ENCODE measurements at places on chromosomes 4 and X.

DNA sequence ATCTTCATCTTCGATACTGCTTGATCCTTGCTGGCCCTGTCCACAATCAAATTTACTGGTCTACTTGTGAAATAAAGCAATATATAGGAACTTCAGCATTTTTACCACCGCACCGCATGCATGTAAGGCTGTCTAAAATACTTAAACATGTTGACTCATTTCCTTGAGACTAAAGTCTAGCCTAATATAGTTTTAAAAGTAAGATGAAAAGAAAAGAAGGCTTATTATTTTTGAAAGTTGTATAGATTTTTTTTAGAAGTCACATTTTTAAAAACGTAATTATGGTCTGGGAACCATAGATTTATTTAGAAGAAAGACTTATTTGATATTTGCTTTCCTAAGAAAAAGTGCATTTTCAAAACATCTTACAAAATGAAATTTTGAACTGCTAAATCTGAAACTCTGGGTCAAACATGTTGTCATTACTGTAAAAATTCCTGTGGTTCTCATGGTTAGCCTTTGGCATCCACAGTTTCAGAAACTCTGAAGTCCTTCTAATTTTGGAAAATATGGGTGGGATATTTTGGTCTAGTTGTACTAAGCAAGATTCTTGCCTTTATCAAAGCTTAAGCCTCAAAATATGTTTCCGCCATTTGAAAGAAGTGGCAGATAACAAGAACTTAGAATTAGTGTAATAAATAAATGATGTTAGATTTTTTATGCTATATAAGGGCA, 423.5 kb upstream of the CTSO start:
- peak; percentile 70 for DNase-seq

DNA sequence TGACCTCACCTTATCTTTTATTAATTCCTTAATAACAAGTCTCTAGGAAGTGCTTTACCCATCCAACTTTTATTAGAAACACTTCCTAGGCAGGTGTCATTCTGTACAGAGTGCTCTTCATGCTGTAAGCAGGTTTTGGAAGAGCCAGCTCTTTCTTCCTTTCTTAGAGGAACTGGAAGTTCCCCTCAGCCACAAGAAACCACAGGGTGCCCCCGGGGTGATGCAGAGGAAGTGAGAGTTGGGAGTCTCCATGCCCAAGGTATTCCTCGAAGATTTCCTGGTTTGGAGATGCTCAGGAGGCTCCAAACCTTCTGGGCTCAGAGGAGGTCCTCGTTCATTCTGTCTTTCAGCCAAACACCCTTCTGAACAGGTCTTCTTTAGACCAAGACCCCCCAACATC, 83.8 kb downstream of the EGF start:
- no peak for DNase-seq

DNA sequence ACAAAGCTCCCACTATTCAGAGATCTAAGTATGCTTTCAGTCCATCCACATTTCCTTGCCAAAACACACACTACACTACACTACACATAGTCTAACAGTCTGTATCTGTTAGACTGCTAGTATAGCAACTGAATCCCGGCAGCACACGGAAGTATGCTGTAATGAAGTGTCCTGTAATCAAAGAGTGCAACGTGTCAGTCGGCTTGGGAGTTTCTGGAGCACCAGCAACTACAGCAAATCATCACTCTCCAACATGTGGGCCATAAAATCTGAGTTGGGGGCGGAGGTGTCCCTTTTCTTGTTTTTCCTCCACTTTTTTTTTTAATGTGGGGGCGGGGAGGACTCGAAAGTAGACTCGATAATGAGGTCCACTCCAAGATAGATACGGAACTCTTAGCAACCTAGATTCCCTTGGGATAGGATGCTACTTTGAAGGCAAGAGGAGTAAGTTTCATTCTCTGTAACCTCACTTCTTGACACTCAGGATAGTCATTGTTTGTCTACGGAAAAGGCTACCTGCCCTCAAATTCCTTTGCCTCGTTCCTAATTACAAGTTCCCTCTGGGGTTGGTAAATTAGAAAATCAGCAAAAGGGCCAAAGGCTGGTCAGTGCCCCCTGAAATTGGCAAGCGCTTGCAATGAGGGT, 722 bp downstream of the SLC10A7 start:
- peak; percentile 56 for DNase-seq

GRCh38 chrX:70254063-70254400, 6.0 kb downstream of the P2RY4 start:
- DNase-seq, result no peak

DNA sequence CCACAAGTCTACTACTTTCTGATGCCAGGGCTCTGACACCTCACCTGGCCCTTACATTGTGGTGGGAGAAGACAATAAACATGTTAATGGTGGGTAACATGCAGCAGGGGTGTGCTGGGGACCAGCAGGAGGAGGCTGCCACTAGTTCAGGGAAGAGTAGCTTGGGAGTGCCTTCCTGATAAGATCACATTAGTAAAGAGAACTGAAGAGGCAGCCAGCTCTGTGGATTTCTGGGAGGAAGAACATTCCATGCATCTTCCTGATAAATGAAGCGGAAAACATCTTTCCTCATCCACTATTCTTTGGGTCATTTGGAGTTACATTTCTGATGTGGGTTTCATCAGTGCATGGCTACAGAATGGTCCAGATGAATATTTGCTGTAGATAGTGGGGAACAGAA, 9.0 kb downstream of the RNF150 start:
- no peak for DNase-seq

DNA sequence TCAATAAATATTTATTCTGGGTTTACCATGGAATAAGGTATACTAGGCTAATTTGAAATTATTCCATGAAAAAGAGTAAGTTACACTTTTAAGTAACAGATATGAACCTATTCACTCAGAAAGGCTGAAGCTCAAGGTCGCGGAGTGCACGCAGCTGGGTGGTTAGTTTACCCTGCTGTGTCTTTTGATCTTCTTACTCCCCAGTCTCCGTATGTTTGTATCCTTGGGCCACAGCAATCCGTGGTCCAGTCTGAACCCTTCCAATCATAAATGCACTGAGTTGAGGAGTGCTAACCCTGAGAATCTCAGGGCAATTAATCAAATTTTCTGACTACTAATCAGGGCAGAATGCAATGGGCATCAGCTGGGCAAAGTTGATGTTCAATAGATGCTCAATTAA, 33.9 kb downstream of the RPS3A start:
- DNase-seq, result no peak

- DNase-seq, result no peak
Observed at GRCh38 chr4:78666830-78667258, 109.3 kb upstream of the BMP2K start.

DNA sequence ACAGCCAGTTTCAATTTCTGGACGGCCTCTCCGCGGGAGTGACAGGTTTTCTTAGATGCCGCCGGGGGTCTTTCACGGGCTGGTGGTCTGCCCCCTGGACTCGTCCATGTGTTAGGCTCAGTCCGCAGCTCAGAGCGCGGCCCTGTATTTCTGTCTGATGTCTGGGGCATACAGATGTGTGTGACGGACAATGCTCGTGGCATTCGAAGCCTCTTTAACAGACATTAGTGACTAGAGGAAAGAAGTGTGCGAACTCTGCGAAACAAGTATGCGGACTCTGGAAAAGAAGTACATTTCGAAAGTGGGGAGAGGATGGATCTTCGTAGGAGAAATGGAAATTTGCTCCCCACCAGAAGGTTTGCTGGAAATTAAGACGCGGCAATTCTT, 793 bp upstream of the DCUN1D4 start:
- peak; percentile 39 for DNase-seq

GRCh38 chr4:37324546-37324945, 80.0 kb downstream of the NWD2 start:
- no peak for DNase-seq

- DNase-seq, result no peak
Observed at GRCh38 chr4:128716338-128716737, 93.2 kb upstream of the JADE1 start.

- DNase-seq, result no peak
Observed at GRCh38 chr4:183348136-183348535, 25.9 kb upstream of the CLDN24 start.

DNA sequence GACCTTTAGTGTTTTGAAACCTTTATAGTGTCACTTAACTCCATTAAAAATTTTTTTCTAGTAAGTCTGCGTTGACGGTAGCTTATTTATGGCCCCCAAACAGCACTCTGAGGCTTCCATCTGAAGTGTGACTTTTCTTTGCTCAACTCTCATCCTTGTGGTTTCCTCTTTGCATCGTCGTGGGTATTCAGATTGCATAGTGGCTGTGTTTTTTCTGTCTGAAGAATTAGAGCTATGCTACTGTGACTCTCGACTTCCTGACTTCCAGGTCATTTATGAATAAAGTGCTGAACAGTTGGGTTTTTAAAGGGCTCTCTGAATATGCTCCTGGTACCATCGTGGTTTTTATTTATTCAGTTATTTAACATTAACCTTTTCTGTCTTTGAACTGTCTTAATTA, 44.9 kb downstream of the JADE1 start:
- DNase-seq, result peak; percentile 27

GRCh38 chr4:142331132-142331531, 515.0 kb downstream of the INPP4B start:
- no peak for DNase-seq

DNA sequence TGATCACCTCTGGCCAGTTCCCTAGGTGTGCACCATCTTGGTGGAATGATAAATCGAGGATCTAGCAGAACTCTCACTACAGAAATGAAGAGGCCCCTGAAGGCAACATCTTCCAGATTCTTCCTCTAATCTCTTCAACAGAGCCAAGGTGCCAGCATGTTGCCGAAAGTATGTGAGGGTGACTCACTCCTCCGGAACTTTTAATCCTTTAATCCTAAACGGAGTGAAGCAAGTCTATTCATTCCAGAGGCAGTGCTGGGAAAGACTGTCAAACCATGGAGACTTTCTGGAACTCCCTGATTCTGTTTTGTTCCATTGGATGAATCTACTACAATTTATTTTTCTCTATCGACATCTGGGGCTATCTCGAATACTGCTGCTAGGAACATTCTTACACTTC, 68.7 kb downstream of the SUPT20HL2 start:
- DNase-seq, result peak; percentile 53

All from GM03348 (cell line).